Kasumi-1 (cell line): ENCODE measurements at places on chromosomes 4 and X.

GRCh38 chr4:186688150-186688943, 35.3 kb downstream of the FAT1 start:
- no peak for DNase-seq

GRCh38 chrX:47751670-47752069, 85.0 kb upstream of the ZNF81 start:
- peak; percentile 1 for DNase-seq

DNA sequence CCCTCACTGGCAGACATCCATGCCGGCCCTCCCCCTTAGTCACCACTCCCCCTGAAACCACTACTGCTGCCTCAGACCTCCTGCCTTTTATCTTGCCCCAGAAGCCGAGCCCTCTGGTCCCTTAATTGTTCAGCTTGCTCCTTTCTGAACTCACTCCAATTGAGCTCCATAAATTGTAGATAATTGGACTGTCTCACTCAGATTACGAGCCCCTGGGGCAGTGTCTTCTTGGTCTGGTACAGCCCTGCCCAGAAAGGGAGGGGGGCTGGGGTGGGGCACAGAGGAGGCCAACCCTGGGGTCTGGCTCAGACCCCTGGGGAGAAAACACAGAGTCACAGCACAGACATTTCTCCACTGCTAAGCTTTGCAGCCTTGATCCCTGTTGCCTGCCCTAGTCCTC, 39.4 kb downstream of the NALF2 start:
- no peak for DNase-seq

- DNase-seq = no peak
Measured at GRCh38 chr4:163092093-163092492, 74.6 kb downstream of the NAF1 start.

- DNase-seq = peak; percentile 44
Measured at GRCh38 chr4:140027101-140027500, 126.9 kb downstream of the MAML3 start.

DNA sequence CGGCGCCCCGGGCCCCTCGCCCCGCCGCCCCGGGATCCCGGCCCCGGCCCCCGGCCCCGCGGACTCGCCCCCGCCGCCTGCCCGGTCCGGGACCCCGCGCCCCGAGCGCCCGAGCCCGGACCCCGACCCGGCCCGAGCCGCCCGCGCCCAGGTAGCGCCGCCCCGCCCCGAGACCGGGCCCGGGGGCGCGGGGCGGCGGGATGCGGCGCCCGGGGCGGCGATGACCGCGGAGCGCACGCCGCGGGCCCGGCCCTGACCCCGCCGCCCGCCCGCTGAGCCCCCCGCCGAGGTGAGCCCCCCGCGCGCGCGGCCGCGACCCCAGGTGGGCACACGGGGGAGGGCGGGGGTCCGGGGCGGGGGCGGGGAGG, 224 bp downstream of the FGFRL1 start:
- no peak for DNase-seq

DNA sequence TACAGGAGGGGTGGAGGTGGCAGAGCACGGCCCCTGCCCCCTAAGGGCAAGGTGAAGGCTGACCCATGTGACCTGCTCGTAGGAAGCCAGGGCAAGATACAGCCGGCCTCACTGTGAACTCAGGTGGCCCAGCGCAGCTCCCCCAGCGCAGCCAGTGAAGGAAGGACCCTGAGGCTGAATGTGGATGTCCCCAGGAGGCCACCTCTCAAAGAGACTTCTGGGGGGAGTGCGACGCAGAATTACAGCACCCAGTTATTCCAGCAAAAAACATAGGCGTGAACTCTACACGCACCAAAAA, 52.6 kb downstream of the ZFYVE28 start:
- DNase-seq = no peak

DNA sequence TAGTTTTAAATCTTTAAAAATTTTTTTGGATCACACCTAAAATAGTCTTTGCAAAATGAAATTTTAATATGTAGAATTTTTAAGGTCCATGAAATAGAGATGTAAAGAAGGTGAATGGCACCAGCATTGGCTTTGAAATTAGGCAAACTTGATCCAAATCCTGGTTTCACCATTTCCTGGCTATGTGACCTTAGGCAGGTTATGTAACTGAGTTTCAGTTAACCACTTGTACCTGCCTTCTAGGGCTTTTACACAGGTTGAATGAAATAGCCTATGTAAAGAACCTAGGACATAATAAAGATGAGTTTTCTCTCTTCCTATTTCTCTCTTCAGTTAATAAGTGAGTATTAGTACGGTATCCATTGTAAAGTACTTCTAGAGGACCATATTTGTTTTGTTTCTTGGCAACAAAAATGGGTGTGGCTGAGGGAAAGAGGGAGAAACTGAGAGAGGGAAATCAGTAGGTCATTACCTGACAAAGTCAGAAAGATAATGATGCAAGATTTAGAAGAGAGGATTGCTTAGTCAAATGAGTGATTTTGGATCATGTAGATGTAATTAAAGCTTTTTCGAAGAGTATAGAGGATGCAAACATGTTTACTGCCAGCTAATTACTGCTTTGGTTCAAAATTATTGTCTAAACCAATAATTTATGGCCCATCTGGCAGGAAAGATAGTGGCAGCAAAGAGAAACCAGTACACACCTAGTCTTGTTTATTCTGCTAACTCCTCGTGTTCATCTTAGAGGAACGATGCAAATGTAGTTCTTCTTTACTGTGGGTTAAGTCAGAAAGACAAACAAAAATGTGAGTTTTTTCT, 81.9 kb downstream of the PDLIM5 start:
- no peak for DNase-seq

- no peak for DNase-seq
Measured at GRCh38 chr4:109690690-109691410, 12.4 kb downstream of the CASP6 start.

DNA sequence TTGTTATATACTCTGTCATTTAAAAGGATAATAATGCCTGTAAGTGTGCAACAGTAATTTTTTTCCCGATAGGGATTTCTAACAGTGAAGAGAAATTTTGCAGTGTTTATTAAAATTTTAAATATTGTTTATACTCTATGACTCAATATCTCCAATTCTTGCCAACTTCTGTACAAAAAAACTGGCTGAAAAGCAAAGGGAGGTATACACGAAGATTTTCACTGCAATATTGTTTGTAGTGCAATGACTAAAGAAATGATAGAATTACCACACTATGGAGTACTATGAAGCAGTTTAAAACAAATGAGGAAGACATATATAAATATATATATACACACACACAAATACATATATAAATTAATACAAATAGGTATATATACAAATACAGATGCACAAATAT, 187.9 kb upstream of the IL15 start:
- DNase-seq = no peak

- no peak for DNase-seq
Measured at GRCh38 chrX:141924293-141924692, 20.6 kb downstream of the MAGEC1 start.

GRCh38 chrX:118730500-118731247, 3.3 kb downstream of the IL13RA1 start:
- DNase-seq = no peak

DNA sequence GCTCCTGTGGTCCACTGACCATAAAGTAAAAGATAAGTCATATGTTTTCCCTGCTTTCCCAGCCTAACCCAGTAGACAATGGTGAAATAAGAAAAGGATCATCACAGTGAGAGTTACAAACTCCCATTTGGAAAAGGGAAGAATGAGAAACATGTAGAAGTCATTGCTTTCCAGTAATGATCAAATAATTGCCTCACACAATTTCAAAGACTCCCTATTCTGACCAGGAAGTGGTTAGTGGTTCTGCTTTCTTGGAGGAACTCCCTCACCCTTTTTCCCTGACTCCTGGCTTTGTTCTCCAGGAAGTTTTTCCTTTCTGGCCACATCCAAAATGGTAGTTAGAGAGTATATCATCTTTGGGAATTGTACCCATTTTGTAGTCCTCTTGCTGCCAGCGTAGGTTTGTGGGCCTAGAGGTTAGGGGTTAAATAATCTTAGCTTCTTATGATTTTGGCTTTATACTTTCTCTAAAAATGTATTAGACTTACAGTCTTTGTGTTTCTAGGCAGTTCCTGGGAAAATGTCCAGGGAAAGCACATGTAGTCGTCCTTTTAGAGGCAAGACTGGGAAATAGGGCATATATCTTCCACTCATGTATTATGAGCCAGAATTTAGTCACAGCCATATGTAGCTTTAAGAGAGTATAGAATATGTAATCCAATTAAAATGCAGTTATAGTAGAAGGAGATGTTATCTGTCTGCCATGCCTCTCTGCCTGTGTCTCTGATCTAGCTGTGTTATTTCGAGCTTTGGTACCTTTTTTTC, 10.5 kb downstream of the VAMP7 start:
- no peak for DNase-seq

DNA sequence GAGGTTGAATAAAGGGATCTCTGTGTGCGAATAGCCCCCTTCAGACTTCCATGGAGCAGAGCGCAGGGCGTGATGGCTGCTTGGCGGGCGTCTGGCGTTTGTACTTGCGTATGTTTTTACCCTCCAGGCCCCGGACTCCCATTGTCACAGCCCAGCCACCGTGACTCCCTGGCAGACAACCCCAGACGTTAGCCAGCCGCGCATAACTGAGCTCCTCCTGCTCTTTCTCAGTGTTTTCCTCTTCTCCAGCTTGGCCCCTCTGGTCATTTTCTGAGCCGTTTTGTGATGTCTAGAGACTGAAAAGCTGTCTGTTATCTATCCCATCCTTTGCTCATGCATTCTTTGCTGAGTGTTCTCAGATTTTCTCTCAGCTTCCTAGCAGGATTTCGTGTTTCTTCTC, 54.3 kb downstream of the IGFBP7 start:
- DNase-seq = no peak

- DNase-seq = no peak
Measured at GRCh38 chrX:41419082-41419481, 28.1 kb upstream of the NYX start.

GRCh38 chr4:54074381-54074780, 10.0 kb upstream of the CHIC2 start:
- no peak for DNase-seq

- DNase-seq = no peak
Measured at GRCh38 chr4:139973616-139974015, 180.4 kb downstream of the MAML3 start.

- DNase-seq = no peak
Measured at GRCh38 chr4:187086151-187086550, 362.5 kb upstream of the FAT1 start.

DNA sequence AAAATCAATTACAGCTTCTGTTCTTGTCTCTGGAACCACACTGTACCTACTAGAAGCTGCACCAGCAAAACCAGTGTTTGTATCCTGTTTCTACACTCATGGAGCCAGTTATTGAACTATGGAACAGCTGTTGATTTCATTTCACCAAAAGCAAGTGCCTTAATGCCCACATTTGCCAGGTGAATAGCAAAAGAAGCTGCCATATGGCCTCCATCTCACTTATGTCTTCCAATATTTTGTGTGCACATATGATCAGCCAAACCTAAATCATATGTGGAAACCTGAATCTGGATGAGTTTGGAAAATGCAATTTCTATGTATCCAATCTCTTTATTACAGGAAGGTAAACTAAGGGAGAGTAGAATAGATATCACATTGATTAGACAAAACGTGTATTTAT, 415.8 kb upstream of the GRID2 start:
- DNase-seq = no peak

- peak; percentile 63 for DNase-seq
Measured at GRCh38 chr4:149914119-149915115, 98.8 kb upstream of the IQCM start.

GRCh38 chrX:33906971-33907370, 225.1 kb downstream of the FAM47A start:
- DNase-seq = no peak

GRCh38 chr4:151600432-151600831, 160.4 kb downstream of the GATB start:
- no peak for DNase-seq

DNA sequence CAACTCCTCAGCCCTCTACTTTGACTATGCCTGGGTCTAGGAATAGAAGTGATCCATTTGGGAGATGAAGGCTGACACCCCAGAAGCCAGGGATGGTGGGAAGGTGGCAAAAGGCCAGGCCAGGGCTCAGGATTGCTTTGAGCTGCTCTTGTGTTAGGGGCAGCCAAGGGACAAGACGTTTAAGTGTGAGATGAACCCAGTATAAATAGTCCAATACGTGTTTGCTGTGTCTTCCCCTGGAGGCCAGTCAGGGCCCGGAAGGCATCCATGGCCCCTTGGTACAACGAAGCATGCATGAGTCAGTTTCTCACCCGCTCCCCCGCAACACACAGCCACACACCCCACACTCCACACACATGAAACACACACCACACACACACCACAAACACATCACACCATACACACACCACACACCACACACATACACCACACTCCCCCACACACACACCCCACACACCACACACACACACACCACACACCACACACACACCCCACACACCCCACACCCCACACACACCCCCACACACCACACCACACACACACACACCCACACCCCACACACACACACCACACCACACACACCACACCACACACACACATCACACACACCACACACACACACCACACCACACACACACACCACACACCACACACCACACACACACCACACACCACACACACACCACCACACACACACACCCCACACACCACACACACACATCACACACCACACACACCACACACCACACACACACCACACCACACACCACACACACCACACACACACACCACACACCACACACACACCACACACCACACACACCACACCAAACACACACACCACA, 5.1 kb downstream of the STARD8 start:
- no peak for DNase-seq

- DNase-seq = no peak
Measured at GRCh38 chr4:165723051-165723795, 149.8 kb upstream of the TLL1 start.

DNA sequence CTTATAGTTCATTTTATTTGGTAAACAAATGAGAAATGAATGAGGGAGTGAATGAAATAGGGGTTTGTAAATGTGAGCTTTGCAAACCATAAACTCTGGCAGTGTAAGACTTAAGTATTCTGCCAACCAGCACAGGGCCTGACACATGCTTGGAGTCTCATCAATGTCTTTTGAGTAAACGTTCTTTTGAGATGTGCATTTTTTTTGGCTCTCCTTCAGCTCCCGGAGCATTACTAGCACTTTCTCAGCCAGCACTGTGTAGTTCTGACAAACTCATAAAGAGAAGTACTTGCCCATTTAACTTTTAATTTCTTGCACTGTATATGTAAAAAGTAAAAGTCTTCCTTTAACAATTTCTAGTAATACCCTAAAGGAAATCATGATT, 245.3 kb downstream of the HS3ST1 start:
- DNase-seq = no peak

- DNase-seq = no peak
Measured at GRCh38 chrX:40005292-40006011, 92.3 kb downstream of the BCOR start.

GRCh38 chr4:154807042-154807630, 26.1 kb downstream of the RBM46 start:
- peak; percentile 76 for DNase-seq

- DNase-seq = no peak
Measured at GRCh38 chr4:77232653-77233052, 75.6 kb downstream of the CCNG2 start.

DNA sequence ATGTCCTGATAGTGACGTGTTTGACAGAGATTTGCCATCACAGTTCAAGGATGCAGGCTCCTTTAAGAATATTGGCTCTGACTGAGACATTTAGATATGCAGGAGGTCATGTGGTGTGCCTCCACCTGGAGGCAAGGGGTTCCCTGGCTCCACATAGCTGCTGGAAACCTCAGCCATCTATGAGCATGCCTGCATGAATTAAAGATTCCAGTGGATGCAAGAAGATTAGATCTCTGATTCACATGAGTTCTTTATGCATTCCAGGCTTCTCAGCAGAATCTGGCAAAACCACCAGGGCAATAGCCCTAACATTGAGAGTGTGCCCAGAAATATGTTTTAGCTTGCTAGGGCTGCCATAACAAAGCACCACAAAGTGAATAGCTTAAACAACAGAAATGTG, 298.5 kb upstream of the AADAT start:
- no peak for DNase-seq
